ENCODE measurements at places on chromosomes 1 and 21.

DNA sequence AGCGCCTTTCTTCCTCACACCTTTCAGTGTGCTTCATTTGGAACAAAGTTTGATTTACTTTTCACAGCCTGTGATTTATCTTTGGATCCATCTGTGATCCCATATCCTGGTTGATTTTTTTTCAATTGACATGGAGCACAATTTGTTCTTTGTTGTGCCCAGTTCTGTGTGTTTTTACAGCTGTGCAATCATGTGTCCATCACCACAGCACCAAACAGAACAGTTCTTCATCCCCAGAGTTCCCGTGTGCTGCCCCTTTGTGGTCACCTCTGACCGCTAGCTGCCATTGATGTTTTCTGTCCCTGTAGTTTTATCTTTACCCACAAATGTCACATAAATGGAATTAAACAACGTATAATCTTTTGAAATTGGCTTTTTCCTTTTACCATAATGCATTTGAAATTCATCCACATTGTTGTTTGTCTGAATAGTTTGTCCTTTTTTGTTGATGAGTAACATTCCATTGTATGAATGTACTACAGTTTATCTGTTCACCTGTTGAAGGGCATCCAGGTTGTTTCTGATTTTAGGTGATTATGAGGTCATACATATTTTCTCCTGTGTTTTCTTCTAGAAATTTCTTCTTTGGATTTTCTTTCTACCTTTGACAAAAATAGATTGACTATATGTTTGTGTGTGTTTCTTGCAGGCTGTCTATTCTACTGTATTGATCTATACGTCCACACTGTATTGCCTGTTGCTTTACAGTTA is 17.4 kb downstream of the MIGA1 start:
- no peak for DNase-seq

GRCh38 chr1:230140221-230141020 is 73.4 kb downstream of the GALNT2 start:
- no peak for DNase-seq

DNA sequence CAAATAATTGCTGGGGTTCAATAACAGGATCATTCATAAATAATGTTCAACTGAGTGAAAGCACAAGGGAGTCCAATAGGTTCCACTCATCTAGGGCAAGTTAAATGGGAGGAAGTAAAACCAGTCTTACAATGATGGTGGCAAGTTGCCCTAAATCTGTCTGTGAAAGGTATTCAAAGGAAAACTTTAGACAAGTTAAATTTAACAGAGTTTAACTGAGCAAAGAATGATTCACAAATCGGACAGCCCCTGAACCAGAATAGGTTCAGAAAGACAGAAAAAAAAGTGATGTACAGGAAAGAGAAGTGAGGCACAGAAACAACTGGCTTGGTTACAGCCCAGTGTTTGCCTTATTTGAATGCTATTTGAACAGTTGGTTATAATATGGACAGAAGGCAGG is 183.5 kb upstream of the ADGRL4 start:
- DNase-seq: no peak

GRCh38 chr21:36549470-36549869 is 69.5 kb upstream of the CLDN14 start:
- no peak for DNase-seq

GRCh38 chr1:57111175-57111574 is 145.4 kb upstream of the C8B start:
- DNase-seq: no peak

DNA sequence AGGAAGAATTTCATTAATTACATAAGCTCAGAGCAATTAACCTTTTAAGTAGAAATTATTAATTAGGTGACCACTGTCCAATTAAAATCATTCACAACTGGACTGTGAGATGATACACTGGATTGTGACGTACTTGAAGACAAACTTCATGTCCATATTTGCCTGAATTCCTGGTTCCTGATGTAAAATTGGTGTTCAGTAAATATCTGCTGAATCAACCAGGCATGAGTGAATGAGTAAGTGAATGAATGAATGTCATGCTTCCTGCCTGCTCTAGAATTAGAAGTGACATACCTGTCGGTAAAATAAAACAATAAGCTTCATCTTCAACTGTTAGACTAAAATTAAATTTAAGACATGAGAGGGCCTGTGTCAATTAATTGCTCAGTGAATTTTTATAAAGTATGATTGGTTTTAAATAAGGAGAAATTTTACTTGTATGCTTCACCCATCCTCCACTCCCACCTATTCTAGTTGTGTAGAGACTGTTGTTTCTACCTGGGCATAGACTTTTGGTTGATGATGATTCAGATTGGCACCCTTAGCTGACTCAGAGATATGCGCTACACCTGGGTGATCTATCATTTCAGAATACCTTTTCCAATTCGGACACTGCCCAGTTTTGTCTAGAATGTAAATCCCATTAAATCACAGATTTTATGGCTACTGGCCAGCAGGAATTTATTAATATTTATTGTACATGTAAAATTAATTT is 56.9 kb upstream of the PTGS2 start:
- DNase-seq: no peak
